ENCODE measurements at places on chromosomes 1 and 21.

- no peak for DNase-seq
Observed at GRCh38 chr1:53273526-53273925, 35.2 kb upstream of the MAGOH start.

DNA sequence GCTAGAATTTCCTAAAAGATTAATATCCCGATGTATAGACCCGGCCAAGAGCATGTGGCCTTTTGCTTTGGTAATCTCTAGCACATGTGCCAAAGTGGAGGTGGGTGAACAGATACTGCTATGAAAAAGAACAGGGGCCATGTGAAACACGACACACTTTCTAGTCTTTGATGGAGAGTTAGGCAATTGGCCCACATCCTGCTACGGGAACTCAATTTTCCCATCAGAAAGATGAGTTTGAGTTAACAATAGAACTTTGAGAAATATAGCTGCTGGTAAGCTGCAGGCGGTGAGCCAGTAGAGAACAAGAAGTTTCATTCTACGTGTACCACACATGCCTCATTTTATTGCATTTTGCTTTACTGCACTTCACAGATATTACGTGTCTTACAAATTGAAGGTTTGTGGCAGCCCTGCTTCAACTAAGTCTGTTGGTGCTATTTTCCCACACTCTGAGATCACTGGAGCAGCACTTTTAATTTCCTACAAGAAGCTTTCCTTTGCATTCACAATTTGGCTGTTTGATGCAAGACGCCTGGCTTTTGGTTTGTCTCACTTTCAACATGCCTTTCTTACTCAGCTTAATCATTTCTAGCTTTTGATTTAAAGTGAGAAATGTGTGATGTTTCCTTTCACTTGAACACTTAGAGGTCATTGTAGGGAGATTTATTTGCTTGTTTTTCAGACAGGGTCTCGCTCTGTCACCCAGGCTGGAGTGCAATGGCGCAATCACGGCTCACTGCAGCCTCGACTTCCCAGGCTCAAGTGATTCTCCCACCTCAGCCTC is 46.3 kb downstream of the HTR6 start:
- DNase-seq = no peak

- DNase-seq = peak; percentile 71
Observed at GRCh38 chr1:93681101-93681988, at the start of gene BCAR3. TSS of gene BCAR3 (minus strand) at chr1:93681837. CDS start at chr1:93674930, 6,907 bp downstream.

GRCh38 chr1:27581823-27582243 is 22.1 kb downstream of the AHDC1 start:
- DNase-seq = no peak

- DNase-seq = no peak
Observed at GRCh38 chr1:54871275-54872035, 15.5 kb downstream of the DHCR24 start.

All from colonic mucosa (tissue), 4 donors.